ENCODE measurements at places on chromosomes 2 and 18. TPM values are rescaled to one million over a fixed set of nuclear protein-coding genes. Genes with fewer than 3 reads are reported as not detected.

NOSTRIN gene
- 0.68 TPM for total RNA-seq

METAP1D gene
- 32.4 TPM for total RNA-seq

CD302 gene
- 1.5 TPM for total RNA-seq

AAMP gene
- total RNA-seq = 165 TPM

SP5 gene
- 7.3 TPM for total RNA-seq

FOXD4L1 gene
- total RNA-seq = 0.43 TPM

GCG gene
- not detected for total RNA-seq

ADGRF3 gene
- total RNA-seq = 0.48 TPM

FAP gene
- total RNA-seq = not detected

CPS1 gene
- total RNA-seq = 27.5 TPM

CMPK2 gene
- total RNA-seq = not detected

DNA sequence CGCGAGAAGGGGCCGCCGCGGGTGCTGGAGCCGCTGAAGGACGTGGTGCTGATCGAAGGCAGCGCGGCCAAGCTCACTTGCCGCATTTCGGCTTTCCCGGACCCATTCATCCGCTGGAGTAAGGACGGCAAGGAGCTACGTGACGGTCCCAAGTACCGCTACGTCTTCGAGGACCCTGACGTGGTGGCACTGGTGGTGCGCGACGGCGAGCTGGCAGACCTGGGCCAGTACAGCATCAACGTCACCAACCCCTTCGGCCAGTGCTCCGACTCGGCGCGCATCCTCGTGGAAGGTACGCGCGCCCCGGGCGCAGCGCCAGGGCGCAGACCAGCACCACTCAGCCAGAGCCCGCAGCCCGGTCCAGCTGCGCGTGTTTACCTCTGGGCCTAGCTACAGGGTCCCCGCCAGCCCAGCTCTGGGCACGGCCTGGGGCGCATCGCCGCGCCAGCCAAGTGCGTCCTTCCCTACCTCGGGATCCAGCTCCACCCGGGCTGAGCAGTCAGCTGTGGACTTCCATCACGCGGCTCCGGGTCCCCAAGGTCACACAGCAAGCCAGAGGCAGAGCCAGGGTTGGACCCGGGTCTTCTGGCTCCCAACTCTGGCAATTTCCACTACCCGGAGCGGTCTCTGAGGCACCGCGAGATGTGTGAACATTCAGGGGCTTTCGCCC, 1.7 kb upstream of the GMPPA start:
- DNase-seq = no peak

- no peak for DNase-seq
Measured at GRCh38 chr2:147980940-147981528, 39.5 kb downstream of the ORC4 start.

DNA sequence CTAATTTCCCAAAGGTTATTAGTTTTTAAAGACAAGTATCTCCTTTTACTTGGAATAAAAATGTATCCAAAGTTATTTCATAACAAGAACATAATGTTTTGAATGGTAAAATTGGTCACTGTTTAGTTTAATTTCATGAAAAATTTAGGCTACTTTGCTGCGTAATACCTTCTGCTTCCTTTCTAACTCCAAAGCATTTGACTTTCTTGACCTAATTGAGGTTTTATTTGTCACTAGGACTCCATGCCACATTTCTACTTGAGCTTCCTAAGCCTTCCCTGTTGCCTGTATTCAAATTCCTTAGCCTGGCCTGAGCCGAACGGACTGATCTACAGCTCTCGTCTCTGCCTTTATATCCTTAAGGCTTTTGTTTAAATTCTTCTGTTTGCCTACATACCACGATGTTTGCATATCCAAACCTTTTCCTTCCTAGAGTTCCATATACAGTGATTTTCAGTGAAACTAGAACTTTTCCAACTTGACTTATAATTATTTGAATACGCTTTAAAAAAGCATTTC, 25.1 kb downstream of the ARMC9 start:
- DNase-seq = no peak

DNA sequence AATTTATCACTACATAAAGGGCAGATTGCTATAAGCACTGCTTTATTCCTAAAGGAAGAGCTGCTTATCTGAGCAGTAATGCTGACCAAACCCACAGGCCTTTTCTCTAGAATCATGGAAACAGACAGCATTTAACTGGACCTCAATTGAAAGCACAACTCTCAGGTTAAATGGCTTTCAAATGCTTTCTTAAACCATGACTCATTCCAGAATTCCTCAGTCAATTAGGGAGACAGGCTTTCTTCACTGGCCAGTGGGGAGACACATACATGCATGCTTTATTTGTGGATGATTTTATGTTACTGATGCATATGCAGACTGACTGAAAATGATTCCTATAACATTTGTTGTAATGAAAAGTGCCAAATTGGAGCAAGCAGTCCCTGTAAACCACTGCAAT, 114.6 kb downstream of the ACVR1 start:
- DNase-seq = no peak

DNA sequence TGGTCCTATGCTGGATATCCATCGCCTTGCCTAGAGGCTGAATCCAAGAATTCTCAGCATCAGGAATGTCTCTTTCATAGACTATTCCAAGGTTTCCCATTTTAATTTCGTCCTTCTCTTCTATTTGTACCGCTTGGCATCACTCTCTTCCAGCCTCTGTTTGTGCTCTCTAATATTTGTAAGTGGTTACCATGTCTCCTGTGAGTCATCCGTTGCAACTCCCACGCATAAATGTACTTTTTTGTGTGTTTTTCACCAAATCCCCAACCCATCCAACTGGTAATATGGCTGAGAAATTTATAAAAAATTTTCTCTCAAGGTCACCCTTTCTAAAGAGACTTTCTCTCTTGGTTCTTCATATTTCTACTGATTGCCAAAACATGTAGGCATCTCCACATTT, 21.8 kb downstream of the COLEC12 start:
- no peak for DNase-seq

DNA sequence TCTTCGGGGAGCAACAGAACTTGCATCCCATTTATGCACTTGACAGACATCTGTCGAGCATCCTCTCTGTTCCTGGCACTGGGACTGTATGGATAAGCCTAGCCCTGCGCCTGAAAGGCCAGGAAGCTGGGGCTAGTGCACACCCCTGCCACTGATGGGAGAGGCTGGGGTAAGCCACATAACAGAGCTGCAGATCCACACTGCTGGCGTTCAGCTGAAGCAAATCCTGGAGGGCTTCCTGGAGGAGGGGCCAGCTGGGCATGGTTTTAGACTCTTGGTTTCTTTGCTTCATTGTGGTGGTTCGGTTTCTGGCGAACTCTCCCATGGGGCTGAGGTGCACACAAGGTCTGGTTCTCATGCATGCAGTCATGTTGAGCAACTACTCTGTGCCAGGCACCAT, 45.5 kb upstream of the FOSL2 start:
- DNase-seq = no peak

DNA sequence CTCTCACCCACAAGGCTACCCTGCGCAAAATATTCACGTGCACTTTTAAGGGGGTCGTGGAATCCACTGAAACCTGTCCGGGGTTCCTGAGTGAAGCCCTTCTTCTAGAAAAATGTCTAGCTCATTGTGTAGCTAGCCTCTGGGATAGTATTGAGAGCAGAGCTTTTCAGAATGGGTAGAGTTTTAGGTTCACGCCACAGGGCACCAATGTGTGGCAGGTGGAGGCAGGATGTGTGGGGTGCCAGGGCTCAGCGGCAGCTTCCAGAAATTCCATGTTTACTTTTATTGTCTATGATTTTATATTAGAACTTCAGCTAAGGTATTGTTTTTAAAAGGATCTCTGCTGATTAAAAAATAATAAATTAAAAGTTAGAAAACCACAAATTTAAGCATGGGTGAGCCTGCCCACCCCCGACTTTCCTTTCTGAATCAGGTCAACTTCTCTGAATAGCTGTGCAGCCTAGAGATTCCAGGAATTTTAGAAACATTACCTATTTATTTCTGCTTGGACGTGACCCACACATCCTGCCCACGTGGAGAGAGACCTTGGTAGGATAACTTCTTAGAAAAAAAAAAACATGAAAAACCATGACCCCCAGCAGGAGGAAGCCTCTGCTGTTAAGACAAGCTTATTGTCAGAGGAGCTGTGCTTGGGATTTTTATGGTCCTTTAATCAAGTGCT, 163.7 kb downstream of the CTIF start:
- no peak for DNase-seq

GRCh38 chr2:127191331-127192219, 28.5 kb downstream of the CYP27C1 start:
- DNase-seq = no peak

GRCh38 chr2:54388076-54388475, 68.1 kb upstream of the SPTBN1 start:
- DNase-seq = no peak

- no peak for DNase-seq
Measured at GRCh38 chr2:182767578-182767977, 51.5 kb downstream of the DNAJC10 start.

- peak; percentile 13 for DNase-seq
Measured at GRCh38 chr2:38266382-38267061, 110.6 kb downstream of the ATL2 start.

DNA sequence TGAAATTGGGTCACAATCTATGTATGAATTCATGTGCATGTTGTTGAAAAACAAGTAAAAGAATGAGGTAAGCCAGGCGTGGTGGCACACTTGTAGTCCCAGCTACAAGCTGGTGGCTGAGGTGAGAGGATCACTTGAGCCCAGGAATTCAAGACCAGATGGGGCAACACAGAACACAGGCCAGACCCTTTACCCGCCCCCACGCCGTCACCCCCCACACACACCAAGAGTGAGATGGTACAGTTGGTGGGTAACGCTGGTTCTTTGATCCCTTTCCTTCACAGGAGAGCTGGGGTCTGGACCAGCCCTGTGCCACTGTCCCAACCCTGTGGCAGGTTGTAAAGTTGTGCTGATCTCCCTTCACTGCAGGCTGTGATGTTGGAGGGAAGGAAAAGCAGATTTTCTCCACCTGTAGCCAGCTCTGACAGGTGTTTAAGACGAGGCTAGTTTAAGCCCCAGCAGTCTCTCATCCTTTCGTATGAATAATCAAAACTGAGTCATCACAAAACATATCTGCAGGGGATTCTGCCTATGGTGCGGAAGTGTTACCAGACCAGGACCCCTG, 13.6 kb downstream of the B3GNT2 start:
- DNase-seq = no peak

- DNase-seq = no peak
Measured at GRCh38 chr2:33573657-33574056, 25.4 kb downstream of the FAM98A start.

GRCh38 chr2:41710944-41711343, 336.9 kb upstream of the PKDCC start:
- DNase-seq = no peak

DNA sequence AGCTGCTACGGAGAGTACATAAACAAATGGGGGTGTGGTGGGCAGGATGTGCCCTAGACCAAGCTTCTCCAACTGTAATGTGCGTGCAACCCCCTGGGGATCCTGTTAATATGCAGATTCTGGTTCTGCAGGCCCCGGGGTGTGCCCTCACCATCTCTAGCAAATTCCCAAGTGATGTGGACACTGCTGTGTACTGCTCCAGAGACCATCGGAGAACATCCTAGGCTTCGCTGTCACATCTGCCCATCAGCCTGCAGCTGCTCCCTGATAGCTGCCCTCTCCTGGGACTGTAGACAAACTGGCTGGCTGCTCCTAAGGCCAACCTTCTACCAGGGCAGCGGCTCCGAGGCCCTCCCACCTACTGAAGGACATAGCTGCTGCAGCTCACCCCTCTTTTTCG, 3.2 kb downstream of the HS1BP3 start:
- DNase-seq = no peak

DNA sequence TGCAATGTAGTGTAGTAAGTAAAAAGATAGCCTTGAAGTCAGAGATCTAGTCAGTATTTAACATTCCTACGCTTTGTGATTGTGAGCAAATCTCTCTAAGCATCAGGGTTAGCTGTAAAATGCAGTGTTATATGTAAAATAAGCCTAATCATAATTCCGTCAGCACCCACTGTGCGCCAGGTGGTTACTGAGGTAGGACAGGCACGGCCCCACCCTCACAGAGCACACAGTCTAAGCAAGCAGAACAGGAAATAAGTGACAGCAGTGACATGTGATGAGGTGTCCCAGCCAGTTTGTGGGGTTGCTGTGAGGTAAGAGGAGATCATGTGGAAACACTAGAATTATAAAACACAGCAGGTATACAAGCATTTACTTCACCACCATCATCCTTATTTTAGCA, 267.1 kb downstream of the ICOS start:
- no peak for DNase-seq

DNA sequence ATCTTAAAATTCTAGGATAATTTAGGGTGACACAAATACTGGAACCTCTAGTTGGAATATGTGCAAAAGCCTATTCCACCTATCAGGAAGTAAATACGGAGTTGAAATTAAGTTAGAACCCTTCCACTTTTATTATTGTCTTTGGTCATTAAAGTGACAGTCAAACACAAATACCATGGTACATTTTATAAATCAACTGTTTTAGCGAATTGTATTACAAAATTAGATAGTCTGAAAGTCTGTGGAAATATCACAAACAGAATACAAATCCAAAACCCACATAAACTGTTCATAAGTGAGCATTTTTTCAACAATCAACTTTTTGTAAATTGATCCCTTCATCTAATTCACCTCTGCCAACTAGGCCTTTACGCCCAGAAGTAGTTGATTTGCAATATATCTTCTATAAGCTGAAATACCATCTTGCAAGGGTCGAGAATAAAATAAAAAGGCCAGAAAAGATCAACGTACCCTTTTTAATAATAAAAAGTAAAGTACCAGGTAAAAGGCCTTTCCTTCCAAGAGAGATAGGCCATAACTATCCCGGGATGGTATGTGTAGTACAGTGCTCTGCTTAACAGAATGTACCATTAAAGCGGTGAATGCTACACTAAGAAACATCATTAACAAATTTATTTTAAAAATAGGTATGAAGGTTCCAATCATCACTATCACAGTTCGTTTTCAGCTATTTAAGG, 1.3 kb downstream of the USP34 start:
- no peak for DNase-seq

DNA sequence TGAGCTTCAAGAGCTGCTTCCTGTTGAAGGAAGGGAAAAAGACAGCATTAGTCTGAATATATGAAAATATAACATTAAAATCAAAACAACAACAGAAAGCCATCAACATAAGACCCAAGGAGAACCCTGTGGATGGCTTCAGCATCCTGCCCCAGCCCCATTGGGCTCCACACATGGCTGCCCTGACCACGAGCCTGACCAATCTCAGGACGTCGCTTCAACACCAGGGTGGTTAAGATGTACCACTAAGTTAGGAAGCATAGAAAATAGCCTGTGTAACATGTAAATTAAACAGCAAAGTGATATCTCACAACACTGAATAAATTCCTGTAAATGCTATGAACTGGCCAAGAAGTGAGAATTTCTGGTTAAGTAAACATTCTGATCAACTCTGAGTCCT, 77.2 kb upstream of the CD226 start:
- no peak for DNase-seq

- DNase-seq = peak; percentile 73
Measured at GRCh38 chr2:3604991-3605961, 10.4 kb downstream of the COLEC11 start.

- DNase-seq = peak; percentile 27
Measured at GRCh38 chr2:19362094-19362754, 3.8 kb upstream of the OSR1 start.

- DNase-seq = no peak
Measured at GRCh38 chr2:72895759-72896281, 8.6 kb downstream of the SPR start.

All from PC-9 (cell line).